ENCODE measurements at places on chromosomes 7 and 10.

GRCh38 chr10:67670401-67670800, 25.6 kb downstream of the CTNNA3 start:
- peak; percentile 14 for DNase-seq

- no peak for DNase-seq
Observed at GRCh38 chr10:21196822-21197395, 299.8 kb upstream of the NEBL start.

DNA sequence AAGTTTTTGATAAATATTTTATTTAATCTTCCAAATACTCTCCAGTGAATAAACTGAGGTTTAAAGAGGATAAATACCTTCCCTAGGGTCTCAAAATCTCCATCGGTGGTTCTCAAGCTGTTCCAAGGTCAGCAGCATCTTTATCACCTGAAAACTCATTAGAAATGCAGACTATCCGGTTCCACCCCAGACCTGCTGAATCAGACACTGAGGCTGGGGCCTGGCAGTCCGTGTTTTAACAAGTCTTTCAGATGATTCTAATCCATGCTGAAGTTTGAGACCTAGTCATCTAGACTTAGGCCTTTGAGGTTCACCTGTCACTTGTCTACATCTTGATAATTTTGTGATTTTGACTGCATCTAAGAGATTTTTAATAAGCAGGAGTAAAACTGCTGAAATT, 37.5 kb downstream of the PLEKHA8 start:
- no peak for DNase-seq

- no peak for DNase-seq
Observed at GRCh38 chr10:45371560-45371959, 2.5 kb upstream of the ALOX5 start.

DNA sequence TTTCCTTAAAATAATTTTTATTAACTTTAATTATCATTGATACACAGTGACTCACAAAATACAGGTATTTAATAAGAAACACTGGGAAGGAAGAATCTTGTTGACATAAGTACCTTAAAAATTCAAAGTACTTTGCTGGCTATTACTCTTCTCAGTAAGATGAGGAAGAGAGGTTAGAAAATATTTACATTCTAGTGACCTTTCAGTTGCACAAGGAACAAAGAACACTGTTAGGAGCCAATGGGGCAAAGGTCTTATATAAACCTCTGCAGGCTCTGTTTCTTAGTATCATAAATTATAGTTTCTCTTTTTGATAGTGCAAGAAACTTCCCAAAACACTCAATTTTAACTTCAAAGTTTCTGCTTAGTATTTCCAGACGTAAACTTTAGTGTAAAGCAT, 4.8 kb upstream of the TAX1BP1 start:
- DNase-seq, result no peak

- DNase-seq, result no peak
Observed at GRCh38 chr10:78205457-78206016, 171.9 kb downstream of the RPS24 start.

DNA sequence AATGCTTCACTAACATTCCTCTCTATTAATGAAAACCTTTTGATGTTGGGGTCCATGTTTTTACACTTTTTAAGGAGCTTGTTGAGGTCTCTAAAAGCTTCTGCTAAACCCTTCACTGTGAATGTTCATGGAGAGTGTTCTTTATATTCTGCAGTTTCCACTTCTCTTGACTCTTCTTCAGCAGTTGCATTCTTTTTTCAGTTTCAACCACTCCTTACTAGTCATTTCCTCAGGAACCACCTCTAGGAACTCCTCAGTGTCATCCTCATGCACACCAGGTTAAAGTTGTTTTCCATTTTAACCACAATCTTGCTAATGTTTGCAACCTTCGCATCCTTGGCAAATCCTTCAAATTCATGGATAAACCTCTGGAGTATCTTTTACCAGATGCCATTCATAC, 821.6 kb downstream of the ANKRD7 start:
- DNase-seq, result no peak

DNA sequence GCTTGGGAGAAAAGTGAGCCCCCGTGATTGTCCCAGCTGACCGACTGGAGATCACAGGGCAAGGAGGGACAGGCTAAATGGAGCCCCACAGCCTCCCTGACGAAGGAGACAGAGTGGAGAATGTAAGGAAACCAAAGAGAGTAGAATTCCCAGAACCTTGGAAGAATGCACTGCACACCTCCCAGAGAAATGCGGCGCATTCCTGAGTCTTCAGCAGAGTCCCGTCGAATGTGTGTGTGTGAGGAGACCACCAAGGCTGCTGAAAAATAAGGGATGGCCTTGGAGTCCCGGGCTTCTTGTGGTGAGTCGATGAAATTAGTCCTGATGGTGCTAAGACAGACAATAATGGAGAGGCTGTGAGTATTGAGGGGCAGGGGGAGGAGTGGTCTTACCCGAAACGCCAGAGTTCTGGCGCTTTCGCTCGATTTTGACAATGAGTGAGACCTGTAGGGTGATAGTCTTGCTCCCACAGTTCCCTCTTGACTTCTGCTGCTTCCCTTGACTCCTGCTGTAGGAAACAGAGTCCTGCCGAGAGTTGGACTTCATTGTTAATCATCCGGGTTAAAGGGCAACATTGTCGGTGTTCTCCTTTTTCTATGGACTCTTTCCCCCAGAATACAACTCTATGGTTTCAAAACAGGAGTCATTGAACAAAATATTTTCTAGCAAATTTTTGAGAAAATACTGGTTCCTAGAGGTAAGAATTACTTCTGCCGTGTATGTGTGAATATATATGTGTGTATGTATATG, 103.2 kb downstream of the CNNM2 start:
- DNase-seq, result peak; percentile 6

GRCh38 chr7:101081432-101081831, 3.8 kb upstream of the TRIM56 start:
- DNase-seq, result no peak

DNA sequence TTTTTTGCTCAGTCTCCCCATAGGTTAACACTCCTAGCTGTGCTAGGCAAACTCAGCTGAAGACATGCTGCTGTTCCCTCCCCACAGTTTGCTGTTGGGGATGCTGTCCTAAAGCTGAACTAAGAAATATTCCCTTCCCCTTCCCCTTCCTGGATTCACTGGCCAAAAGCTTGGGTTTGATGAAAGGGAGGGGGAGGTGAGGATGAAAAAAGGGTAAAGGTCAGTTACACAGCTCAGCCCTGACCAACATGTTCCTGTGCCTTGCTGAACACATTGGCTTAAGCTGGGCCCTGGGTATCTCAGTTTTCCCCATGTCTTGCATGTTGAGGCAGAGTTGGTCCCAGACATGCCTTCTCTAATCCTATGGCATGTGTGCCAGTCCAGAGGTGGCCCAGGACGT, 15.3 kb downstream of the CCM2 start:
- DNase-seq, result no peak

DNA sequence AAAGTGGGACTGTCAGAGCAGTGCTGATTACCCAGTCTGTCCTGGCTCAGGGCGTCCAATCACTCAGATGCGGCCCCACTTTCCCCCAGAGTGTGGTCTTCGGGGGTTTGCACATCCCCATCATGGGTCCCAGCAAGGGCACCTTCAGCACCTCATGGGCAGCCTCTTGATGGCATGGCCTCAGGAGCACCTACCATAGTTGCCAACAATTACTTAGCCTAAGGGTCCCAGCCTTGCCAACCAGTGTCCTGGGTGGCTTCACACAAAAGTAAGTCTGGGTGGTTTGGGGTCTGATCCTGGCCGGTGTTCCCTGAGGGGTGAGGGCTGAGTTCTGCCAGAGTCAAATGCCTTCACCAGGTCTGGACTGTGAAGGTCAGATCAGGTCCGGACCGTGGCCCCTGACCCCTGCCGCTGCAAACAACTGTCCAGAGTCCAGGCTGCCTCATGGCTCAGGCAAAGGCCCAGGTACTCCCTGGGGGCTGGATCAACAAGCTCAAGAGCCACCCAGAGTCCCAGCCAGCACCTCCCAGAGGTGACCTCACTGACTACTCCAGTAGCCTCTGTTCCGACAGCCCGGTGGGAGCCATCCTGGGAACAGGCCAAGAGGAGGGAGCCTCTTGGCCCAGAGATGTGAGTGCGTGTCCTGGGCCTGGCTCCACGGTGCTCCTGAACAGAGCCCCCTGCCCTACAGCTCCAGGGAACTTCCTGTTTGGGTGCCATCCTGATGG, 6.2 kb upstream of the MARVELD1 start:
- no peak for DNase-seq

GRCh38 chr10:91462423-91462822, 52.3 kb downstream of the HECTD2 start:
- DNase-seq, result peak; percentile 76

GRCh38 chr7:142654398-142654797, 94.9 kb upstream of the PRSS1 start:
- DNase-seq, result no peak

- DNase-seq, result no peak
Observed at GRCh38 chr10:42934351-42934811, 142.5 kb upstream of the RET start.

DNA sequence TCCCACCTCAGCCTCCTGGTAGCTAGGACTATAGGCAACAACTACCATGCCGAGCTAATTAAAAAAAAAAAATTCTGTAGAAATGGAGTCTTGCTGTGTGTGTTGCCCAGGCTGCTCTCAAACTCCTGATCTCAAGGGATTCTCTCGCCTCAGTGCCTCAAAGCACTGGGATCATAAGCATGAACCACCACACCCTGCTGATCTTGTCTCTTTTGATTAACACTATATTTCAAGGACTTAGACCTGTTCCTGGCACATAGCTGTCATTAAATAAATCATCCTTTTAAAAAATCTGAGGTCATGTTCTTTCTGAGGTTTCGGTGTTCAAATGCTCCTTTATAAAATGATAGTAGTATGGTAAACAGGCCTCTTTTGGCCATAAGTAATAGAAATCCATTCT, 4.8 kb downstream of the PALS2 start:
- no peak for DNase-seq

- DNase-seq, result peak; percentile 33
Observed at GRCh38 chr7:111030336-111030735, 60.6 kb upstream of the LRRN3 start.

DNA sequence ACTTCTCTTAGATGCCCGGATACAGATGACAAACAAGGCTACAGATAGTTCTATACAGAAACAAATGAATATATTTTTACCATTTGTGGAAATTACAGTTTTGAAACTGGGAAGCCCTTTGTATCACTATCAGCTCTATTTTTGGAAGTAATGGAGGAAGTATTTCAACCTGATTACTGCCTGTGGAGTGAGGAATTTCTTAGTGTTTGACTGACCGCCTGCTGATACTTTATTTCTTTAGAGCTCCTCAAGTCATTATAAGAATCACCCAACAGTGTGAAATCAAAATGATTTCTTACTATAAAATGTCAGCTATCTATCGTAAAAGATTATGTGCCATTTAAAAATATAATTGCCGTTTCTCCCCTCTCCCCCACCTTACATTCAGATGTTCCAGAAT, 290.9 kb downstream of the SDK1 start:
- DNase-seq, result no peak

DNA sequence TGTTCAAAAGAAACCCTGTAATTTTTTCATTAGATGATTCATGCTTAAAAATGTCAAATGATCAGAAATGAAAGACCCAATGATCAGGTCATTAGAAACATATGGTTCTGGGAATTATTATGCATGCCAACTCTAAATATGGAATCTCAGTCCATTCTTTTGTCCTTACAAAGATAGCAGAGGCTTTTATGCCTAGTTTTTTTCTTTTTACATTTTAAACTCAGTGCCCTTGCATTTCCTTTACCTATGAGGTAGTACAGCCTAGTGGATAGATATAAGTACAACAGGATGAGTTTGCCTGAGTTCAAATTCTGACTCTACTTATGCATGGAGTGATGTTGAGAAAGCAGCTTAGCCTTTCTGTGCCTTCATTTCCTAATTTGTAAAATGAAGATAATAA, 392.9 kb downstream of the SUGCT start:
- DNase-seq, result peak; percentile 64

DNA sequence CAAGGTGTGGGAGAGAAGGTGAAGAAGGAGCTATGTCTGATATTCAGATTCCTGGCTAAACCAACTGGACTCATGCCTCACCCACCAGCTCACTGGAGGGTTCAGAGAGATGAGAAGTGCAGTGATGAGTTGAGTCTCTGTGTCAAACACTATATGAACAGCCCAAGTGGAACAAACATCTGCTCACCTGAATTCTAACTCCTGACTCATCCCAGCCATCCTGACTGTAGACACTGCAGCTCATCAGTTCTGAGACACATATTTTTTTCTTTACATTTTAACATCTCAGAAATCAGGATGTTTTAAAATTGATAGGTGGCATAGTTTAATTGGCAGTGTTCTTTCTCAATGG, 27.3 kb downstream of the GSDME start:
- DNase-seq, result no peak

DNA sequence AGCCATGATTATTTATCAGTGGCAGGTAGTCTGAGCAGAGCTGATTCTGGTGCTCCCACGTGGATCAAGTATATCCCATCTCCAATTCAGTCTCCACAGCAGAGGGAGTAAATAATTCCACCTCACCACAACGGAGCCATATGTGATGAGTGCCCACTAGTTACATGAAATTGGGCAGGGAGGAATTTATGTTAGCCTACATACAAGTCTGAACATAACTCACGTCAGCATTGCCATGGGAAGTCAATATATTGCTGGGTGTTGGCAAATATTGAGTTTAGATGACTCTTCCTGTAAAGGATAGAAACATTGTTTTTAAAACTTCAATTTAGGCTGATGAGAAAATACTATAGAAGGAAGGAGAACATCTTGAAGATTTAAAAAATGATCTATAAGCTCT, 269.0 kb upstream of the BMPER start:
- DNase-seq, result no peak

- DNase-seq, result no peak
Observed at GRCh38 chr7:134991469-134992339, 5.4 kb downstream of the AGBL3 start.

DNA sequence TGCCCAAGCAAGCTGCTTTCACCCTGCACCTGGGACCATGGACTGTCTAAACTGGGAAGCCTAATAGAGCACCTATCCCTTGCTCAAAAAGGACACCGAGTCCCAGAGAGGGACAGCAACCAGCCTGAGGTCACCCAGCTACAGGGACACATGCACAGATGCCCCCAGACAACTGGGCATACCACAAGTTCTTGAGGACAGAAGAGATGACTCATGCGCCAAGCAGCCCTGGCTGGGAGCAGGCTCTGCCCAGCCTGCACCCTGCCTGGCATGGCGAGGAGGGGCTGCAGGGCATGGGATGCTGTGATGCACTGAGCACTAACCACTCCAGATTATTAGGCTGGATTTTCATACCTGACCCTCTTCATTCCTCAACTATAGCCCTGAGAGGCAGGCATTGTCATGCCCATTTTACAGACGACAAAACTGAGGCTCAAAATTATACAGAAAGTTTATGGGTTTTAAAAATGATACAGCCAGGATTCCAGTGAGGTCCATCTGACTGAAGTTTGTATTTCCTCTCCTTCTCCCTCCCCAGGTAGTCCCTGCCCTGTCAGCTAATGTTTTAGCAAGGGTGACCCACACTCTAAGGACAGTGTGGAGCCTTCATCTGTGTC, 289.3 kb upstream of the ZMIZ1 start:
- DNase-seq, result no peak

DNA sequence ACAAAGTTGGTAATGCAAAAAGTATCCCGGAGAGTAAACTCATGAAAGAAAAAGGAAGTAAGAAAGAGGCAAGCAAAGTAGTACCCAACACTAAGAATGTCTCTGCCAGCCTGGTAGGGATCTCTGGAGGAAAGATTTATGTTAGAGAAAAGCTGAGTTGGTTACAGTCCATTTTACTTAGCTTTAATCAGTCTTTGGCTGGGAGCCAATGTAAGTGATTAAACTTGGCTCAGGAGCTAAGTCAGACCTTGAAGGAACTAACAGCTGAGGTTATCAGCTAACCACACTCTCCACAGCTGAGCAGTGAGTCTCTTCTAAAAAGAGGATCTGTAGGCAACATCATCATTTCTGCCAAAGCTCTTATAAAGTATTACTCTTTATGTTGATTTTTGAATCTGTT, 148.0 kb downstream of the ANKRD7 start:
- peak; percentile 1 for DNase-seq

- no peak for DNase-seq
Observed at GRCh38 chr7:102841290-102841689, 71.5 kb upstream of the LRRC17 start.

Data from fibroblast of skin of right biceps (primary cell).